ENCODE measurements at places on chromosomes 13 and 19.

GRCh38 chr13:107379407-107380155, 811.6 kb upstream of the ARGLU1 start:
- no peak for DNase-seq

- DNase-seq: no peak
These were observed 2.8 kb downstream of the MAMSTR start for GRCh38 chr19:48716562-48717291.

- DNase-seq: no peak
These were observed 43.1 kb downstream of the COL4A1 start for GRCh38 chr13:110263888-110264287.

- DNase-seq: no peak
These were observed 22.4 kb upstream of the SEMA6B start for GRCh38 chr19:4581666-4582553.

DNA sequence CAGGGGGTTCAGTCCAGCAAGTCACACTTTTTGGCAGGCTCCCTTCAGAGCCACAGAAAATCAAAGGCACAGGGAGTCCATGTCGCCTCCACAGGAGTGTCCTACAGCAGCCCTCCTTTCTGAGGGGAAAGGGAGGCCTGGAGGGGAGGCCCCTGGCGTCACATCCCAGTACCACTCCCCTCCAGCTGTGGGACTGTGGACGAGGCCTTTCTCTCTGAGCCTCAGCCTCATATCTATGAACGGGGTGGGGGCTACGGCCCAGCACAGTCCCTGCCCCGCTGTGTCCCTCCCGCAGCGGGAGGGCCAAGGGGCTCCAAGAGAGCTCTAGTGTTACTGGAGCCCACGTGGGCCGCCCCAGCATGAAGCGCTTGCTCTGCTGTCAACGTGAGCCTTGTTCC, 23.8 kb downstream of the PEPD start:
- DNase-seq: no peak

GRCh38 chr13:39102981-39103490, 64.8 kb downstream of the NHLRC3 start:
- DNase-seq: no peak

GRCh38 chr13:60134376-60134775, 29.4 kb downstream of the DIAPH3 start:
- no peak for DNase-seq

DNA sequence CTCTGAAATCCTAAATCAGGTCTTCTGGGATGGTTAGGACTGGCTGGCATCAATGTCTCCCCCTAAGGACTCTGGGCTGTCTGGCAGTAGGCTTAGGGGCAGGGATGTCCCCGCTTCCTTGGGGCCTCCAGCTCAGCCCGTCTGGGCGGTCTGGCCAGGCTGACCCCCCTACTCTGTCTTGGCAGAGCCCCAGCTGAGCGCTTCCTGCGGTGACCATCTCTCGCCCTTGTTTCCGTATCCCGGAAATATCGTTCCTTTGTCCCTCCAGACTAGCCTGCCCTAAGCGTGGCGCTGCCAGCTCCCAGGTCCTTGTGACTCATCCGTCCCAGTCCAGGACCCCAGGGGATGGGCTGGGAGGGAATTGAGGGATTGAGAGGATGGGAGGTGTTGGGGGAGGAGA, 11.3 kb downstream of the GTPBP3 start:
- no peak for DNase-seq

DNA sequence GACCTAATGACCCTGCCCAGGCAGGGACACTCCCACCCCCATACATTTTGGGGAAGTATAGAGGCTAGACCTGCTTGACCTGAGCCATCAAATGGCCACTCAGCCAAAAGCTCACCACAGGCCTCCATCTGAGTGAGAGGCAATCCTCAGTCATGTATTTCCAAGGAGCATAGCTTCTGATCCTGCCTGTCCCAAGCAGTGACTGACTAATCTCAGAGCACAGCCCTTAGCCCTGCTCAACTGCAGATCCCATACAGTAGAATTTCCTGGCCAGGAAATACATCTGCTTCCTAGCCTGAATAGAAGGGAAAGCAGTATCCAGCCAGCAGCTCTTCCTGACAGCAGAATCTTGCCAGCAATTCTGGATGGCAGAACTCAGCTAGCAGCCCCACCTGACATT, 880.6 kb upstream of the GPC6 start:
- DNase-seq: no peak

DNA sequence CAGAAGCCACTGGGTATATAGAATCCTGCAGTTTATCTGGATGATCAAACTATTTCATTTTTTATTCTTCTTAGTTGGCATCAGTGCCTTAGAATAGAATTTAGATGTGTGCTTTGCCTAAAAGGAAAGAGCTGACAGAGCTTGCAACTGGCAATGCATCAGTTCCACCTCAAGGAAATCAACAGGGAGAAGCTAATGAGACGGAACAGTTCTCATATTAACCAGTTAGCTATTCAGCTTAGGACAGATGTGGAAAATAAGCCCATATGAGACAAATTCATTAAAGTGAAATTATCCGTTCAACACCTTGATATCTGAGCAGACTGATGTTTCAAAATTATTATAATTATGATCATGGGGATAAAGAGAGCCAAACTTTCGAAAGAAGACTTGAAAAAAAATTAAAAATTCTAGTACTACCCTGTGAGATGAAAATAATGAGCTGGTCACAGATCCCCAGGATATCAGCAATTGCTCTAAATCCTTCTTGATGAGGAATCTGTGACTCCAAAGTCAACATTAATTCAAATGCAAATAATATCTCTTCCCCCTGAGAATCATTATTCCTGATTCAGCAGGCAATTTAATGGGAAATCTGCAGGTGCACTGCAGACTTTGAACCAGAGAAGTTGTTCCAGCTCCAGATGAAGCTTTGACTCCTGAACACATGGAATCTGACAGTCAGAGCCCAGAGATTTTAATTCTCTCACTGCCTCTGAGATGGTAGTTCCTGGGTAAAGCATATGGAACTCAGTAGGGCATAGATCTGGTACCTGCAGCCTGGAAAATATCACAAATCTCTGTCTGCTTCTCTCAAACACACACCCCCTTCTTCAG, 486.8 kb downstream of the FOXO1 start:
- DNase-seq: no peak

DNA sequence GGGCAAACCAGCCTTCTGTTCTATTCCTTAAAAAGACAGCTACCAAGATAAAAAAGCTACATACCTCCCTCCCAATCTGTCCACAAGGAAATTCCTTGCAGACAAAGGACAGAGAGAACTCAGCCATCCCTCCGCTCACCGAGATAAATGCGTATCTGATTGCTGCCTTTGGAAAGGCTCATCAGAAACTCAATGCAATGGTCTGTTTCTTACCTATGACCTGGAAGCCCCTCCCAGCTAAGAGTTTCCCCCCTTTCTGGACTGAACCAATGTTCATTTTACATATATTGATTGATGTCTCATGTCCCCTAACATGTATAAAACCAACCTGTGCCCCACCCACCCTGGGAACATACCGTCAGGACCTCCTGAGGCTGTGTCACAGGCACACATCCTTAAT, 11.6 kb downstream of the BTBD2 start:
- no peak for DNase-seq

DNA sequence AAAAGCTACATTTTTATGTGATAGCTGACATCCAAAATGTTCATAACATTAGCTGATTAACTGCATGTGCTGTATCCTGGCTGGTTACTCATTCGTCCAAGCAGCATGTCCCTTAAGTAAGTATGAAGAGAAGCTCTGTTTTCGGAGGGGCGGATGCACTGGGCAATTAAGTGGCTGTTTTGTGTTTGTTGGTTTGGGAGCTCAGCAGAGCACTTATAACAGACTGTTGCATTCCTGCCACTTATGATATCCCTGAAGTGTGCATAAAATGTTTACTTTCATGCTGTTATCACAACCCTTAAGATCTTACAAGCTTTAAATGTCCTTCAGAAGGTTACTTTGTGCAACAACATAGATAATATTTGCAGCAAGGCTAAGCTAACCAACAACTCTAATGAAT, 264.1 kb downstream of the NALCN start:
- no peak for DNase-seq

DNA sequence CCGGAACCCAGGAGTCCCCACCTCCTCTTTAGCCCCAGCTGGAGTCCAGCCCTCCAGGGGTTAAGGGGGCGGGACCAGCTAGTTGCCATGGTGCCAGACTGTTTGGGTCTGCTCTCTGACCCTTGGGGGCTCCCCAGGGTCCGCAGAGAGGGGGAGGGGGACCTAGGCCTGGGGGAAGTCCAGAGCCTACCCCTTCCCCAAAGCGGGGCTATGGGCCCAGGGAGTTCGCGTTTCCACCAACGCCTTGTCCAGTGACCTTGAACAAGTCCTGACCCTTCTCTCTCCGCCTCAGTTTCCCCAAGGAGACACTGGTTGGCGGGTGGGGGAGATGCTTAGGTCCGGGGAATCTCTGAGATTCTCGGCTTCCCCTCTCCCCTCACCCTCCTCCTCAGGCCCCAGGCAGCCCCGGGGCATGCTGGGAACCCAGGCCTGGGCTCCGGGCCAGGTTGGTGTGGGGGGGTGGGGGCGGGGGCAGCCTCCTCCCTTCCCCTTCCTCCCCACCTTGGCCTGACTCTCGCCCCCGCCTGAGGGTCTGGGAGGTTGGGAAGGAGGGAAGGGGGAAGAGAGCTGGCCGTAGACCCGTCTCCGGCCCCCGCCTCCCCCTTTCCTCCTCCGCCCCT, 2.6 kb upstream of the SPACA6 start:
- DNase-seq: no peak

DNA sequence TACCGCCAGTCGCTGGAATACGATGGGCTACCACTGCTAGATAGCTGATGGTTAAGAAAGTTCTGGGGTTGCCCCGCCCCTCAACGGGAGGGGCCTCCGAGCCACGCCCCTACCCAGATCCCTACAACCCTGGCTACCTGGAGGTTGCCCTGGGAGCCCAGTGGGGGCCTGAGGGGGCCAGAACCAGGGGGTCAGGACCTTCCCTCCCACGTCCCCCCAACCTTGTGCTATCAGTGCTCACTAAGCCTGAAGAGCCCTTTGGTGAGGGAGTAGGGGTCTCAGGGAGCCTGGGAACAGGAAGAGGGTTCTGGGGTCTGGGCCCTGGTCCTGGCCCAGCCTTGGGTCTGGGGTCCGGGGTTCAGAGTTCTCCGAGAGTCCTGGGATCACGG, 8.9 kb downstream of the OCEL1 start:
- no peak for DNase-seq

DNA sequence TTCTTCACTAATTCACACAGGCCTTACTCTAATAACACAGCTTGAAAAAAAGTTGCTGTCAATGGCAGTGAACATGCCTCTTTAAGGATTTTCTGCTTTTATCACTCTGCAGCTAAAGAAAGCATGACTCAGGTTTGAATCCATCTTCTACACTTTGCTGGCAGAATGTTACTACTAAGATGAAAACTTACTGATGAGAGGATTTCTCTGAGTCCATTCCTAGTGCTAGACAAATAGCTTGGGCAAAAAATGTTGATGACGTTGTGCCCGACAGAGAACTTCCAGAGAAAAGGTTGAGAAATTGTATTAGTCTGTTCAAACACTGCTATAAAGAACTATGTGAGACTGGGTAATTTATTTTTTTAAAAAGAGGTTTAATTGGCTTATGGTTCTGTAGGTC, 572.0 kb downstream of the IRS2 start:
- no peak for DNase-seq

- DNase-seq: no peak
These were observed 46.8 kb downstream of the TEX26 start for GRCh38 chr13:30978981-30979956.

DNA sequence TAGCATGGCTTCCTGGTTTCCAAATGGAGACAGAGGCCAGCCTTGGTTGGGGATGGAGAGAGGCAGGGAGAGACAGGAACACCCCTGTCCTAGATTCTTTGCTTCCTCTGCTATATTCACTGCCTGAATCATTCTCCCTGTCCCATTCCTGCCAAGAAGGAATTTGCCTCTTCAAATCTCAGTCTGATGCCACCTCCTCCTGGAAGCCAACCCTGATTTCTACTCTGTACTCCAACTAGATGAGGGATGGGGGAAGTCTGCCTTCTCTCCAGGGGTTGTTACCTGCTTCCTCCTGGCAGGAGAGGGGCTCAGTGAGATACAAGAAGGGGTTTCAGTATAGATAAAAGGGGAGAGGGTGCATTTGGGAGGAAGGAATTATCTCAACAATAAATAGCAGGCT, 1.3 kb upstream of the ACTL9 start:
- DNase-seq: no peak

- DNase-seq: no peak
These were observed 943 bp downstream of the SLAIN1 start for GRCh38 chr13:77698201-77699058.

DNA sequence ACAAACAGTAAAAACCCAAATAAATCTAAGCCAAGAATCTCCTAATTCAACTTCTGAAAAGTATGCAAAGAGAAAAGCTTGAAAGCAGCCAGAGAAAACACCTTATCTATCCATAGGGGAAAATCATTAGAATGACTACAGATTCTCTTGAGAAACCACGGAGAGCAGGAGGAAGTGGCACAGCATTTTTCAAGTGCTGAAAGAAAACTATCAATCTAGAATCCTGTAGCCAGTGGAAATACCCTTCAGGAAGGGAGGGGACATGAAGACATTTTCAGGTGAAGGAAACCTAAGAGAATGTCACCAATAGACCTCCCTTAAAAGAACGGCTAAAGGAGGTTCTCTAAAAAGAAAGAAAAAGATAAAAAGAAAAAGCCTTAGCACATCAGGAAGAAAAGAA, 66.2 kb upstream of the XPO4 start:
- no peak for DNase-seq

DNA sequence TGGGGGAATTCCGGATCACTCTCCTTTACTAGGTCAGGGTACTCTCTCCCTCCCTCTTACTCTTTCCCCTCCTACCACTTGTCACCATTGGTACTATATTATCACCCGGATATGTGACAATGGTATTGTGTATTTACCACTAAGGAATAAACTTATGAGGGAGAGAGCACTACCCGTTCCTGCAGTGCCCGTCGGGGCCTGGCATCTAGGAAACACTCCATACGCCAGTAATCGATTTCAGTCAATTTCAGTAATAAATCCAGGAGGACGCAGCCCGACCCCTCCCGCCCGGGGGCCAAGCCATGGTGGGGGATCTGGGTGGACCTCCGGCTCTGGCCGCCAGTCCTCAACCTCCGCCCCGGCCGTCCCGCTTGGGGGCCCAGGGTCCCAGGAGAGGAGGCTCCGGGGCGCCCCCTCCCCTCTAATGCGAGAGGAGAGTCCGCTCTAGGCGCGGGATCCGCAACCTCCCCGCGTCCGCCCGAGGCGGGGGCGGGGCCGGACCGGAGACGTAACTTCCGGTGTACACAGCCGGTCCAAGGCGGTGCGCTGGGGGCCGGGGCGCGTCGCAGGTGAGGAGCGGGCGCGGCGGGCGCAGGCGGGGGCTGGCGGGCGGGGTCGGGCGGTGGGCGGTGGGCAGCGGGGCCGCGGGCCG, at the start of gene GARRE1:
Gene GARRE1 (plus strand): TSS at position 509 of the 652 bp plus-strand sequence. CDS start 45,920 bp downstream, outside the sequence.
- peak; percentile 18 for DNase-seq

DNA sequence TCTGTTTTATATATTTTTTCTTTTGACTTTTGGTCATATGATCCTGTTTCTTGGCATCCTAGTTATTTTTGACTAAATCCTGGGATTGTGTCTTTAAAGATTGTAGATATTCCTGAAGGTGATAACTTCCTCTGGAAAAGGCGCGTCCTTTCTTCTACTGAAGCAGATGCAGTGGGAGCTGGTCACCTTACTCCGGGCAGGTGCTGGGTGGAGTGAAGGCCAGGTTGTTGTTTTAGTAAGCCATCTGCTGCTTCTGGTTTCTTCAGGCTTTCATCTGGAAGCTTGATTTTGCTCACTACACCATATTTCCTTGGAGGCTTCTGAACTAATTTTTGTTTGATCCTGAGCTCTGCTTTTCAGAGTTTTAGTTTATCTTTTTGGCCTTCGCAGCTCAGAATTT, 21.5 kb downstream of the URI1 start:
- no peak for DNase-seq
